T1000 (cell line): ENCODE measurements at places on chromosomes 16 and 17.

DNA sequence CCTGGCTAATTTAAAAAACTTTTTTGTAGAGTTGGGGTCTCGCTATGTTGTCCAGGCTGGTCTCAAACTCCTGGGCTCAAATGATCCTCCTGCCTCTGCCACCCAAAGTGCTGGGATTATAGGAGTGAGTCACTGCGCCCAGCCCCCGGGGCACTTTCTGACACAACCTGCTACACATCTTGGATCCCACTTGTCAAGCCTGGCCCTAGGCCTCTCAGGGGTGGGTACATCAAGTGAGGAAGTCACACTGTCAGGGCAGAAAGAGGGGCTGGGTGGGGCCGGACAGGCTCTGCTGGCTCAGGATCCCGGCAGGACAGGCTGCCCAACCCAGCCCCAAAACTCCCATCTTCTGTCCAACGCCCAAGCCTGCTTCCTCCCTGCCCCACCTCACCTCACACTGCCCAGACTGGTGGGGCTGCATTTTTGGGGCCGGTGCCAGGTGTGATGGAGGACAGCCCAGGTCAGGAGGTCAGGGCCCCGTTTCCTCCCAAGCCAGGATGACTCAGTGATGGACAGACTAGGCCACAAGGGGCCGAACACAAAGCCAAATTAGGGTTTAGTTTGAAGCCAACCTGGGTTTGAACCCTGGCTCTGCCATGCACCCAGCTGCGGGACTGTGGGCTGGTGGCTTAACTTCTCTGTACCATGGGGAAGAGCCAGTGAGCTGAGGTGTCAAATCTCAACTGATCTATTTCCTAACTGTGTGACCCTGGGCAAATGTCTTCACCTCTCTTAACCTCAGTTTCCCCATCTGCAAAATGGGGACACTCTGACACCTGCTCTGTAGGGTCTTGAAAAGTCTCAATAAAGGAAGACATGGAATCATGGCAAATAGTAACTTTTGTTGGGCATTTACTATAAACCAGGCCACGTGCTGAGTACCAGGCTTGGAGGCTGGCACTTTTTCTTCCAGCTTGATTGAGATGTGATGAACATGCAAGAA lies 8.9 kb upstream of the PPL start:
- peak; percentile 77 for DNase-seq

DNA sequence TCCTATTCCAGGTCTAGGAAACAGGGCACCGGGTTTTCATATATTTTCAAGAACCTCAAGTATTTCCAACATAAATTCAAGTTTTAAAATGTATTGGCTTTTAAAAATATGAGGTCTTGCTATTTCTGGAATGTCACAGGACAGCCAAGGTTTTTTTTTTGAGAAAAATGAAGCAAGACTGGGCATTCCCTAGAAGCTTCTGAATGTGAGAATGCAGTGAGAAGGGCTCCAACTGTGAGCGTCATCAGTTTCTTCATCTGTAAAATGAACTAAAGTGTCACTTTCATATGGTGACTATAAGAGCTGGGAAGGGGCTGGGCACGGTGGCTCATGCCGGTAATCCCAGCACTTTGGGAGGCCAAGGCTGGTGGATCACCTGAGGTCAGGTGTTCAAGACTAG lies 455.8 kb upstream of the MAF start:
- no peak for DNase-seq

DNA sequence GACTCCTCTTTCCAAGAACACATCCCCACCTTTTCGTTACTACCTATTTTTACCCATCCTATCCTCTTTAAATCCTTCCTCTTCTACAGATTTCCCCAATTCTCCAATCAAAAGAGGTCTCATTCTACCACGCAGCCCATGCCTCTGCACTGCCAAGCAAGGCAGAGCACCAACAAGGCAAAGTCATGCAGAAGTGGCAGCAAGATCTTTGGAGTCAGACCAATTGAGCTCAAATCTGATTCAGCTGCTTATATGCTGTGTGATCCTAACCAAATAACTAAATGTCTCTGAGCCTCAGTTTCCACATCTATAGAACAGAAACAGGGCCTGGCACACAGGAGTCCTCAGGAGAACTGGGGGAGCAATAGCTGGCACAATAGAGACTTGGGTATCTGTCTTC lies 41.0 kb downstream of the TOM1L2 start:
- no peak for DNase-seq

GRCh38 chr16:83661656-83662055 lies 146.1 kb upstream of the HSBP1 start:
- DNase-seq: no peak

DNA sequence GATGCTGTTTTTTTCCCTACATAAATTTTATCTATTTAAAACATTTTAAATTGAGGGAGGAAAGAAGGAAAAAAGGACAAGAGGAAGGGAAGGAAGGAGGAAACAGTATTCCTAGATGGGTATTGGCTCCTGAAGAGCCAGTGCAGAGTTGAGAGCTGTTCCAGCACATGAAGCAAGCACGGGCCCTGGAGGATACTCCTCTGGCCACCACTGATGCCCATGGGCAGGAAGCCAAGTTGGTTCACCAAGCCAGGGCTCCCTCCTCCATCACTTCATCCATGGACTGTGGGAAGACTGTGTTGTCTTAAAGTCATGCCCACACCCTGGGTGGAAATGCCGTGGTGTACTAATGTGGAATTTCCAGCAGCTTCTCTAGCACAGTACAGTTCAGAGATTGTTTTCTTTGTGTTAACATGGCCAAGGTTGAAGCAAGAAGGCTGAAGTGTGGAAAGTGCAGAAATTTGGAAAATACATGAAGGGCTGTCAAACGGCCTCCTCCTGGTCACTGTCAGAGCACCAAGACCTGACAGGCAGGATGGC lies 23.9 kb upstream of the NOS2 start:
- DNase-seq: no peak

DNA sequence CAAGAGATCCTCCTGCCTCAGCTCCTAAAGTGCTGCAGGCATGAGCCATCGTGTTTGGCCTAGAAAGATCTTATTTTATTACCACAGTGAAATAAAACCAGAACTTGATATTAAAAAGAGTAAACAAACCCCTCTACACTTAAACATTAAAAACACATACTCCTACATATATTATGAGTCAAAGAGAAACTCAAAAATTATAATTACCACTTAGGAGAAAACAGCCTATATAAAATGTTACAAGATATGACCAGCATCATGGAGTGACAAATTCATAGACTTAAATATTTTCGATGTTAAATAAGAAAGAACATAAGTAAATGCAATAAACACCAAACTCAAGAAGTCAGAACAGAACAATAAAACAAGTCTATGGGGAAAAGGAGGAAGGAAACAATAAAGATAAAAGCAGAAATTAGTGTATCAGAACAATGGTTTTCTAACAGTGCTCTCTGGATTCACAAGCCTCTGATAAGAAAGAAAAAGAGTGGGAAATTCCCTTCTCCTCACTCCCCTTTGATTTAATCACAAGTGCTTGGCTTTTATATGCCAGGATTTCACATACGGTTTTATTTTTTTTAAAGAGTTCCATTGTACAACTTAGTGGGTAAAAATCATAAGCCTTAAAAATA lies 23.0 kb downstream of the SKAP1 start:
- DNase-seq: no peak

GRCh38 chr17:36002631-36003030 lies 1.3 kb upstream of the CCL15 start:
- no peak for DNase-seq
